Adrenal gland (tissue), 19 donors: ENCODE measurements at places on chromosomes 5 and 9. TPM values are rescaled to one million over a fixed set of nuclear protein-coding genes. Genes with fewer than 3 reads are reported as not detected.

DNA sequence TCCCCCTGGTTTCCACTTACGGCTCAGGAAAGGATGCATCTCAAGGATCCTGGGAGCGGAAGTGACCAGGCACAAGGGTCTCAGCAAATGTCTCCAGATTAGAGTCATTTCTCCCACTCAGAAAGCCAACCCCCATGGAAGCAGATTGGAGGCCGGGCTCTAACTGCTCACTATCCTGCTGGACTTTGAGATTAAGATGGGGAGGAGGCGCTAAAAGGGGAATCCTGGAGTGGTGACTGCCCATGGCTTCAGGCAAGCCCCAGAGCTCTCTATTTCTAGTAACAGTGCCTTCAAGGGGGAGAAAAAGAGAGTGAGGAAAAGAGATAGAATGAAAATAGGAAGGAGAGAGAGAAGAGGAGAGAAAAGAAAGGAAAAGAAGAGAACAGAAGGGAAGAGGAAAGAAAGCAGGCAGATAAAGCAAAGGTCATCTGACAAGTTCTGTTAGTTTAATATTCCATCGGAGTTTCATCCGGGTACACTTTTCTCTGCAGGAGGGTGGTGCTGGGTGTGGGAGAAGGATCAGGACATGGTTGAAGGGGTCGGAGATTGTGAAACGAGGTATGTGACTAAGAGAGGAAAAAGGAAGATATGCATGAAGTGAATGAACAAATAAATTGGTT is at the start of gene AGXT2:
Gene AGXT2, minus strand, starts transcription at position 165 of the 620 bp plus-strand sequence. Its CDS starts 57 bp downstream, at position 108.
- H3K27ac ChIP-seq: no peak within 1 kb of the TSS
- H3K4me1 ChIP-seq: no peaks in the 10 kb centered on the region

OR13F1 gene
- not detected for total RNA-seq

GRCh38 chr9:136508729-136509500 is 26.1 kb upstream of the SEC16A start:
- no peaks in the 10 kb centered on the region for H3K27me3 ChIP-seq
- DNase-seq: no peak
- H3K27ac ChIP-seq: no peak overlapping the region

GRCh38 chr9:5509573-5509972 is 758 bp upstream of the PDCD1LG2 start:
- no peaks in the 10 kb centered on the region for H3K36me3 ChIP-seq
- H3K4me1 ChIP-seq: no peaks in the 10 kb centered on the region
- no peak overlapping the region for H3K4me3 ChIP-seq
- DNase-seq: no peak

DNA sequence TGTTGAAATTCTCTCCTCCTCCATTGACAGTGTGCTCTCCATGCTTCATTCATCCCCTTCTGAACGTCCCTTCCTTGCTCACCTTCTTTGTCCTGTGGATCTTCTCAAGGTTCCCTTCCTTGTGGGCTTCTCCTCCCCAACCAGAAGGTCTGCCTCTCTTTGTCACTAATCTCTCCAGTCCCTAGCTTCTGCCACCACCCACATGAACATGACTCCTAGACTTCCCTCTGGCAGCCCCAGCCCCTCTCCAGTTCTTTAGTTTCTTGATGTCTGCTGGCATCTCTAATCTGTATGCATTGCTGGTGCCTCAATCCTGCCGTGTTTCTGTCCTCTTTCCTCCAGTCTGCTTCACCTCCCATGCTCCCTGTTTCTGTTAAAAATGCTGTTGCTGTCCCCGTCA is 79.3 kb downstream of the ARHGAP26 start:
- no peaks in the 10 kb centered on the region for H3K36me3 ChIP-seq
- no peak for DNase-seq
- no peaks in the 10 kb centered on the region for H3K27me3 ChIP-seq
- H3K4me3 ChIP-seq: no peak overlapping the region
- H3K4me1 ChIP-seq: peaks cover 51% of the 10 kb centered on the region

DNA sequence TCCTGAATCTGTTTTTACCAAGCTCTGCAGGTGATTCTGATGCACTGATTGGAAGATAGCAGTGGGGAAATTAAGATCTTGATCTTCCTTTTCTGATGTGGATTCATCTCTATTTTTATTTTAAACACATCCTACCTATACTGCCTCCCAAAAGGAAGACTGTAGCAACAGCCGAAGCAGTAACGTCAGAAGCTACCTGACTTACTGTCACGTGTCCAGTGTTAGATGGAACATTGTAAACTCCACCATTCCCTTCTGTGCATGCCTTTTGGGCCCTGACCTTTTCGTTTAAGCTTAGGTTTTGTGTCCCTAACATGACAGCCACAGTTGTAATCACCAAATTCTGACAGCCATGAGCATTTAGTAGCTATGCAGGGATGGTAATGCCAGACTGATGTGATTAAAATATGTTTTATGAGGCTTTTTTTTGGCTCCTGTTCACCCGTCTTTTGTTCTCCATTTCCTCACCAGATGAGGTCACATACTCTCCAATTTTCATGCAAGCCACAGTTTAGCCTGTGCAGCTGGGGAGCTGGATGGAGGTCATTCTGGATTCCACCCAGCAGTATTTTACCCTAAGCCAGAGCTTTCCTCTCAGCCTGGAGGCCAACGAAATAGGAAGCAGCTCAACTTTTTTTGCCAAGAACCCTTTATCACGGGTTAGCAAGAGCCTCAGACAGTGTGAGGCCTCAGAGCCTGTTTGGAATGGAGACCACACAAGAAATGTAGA is 15.6 kb upstream of the FOXD1 start:
- H3K27ac ChIP-seq: no peak overlapping the region
- no peaks in the 10 kb centered on the region for H3K27me3 ChIP-seq
- DNase-seq: no peak
- H3K4me1 ChIP-seq: no peaks in the 10 kb centered on the region
- no peak overlapping the region for H3K4me3 ChIP-seq

NOXA1 gene
- 9.1 TPM for total RNA-seq

DNA sequence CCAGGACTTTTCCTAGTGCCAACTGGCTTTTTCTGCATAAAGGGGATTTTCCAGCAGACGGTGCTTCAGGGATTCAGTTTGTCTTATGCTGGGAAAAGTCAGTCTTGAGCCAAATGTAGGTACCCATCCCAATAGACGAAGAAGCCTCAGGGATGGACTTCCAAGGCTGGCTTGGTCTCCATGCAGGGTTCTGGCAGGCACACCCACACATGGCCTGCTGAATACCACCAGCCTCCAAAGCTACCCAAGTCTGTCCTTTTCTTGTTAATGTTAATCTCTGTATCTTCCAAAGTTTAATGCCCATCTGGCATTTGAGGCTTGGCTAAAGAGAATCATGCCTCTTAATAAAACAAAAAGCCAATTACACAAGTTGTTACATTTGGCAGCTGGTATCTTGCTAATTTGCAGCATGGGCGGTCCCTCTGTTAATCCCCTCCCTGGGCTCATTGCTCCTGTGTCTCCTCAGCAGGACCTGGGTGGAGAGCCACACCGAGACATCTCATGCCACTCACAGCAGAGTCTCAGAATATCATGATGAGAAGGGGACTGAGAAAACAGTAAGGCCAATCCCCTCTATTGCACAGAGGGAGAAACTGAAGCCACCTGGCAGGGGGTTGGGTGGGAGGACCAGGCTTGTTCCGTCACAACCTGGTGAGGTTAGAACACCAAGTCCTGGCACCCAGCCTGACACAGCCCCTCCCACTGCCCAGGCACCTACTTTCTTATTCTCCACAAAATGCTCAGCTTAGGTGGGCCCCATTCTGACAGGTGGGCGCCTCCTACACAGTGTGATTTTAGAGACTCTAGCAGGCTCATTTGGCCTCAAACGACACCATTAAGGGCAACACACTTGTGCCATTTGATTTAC is 243.2 kb downstream of the FSTL4 start:
- H3K27me3 ChIP-seq: no peaks in the 10 kb centered on the region
- no peak overlapping the region for H3K27ac ChIP-seq
- H3K36me3 ChIP-seq: no peaks in the 10 kb centered on the region
- DNase-seq: no peak
- H3K4me1 ChIP-seq: no peaks in the 10 kb centered on the region

DNA sequence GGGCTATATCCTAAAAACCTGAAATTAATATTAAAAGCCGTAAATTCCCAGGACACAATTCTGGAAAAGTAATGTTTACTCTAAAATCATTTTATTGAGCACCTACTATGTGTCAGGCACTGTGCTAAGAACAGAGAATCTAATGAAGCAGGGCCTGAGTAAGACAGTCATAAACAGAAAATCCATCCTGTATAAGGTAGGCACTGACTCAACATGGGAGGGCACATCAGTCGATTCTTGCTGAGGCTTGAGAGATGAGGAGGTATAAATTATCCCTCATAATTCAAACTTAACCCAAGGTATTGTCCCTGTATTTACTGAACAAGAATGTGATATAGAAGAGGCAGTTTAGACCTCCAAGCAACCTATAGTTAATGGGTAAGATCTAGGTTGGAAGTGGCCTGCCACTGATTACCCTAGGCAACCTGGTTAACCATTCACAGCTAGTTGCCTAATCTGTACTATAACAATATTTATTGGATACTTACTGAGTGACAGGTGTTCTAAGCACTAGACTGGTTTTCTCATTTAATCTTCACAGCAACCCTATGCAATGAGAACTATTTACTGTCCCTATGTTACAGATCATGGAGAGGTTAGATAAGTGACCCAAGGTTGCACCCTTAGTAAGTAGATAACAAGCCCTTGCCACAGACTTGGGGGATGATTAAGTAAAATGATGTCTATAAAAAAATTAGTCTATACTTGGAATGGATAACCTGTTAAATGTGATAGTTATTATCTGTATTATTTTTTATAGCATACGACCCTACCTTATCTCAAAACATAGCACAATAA is 317.7 kb downstream of the PDE4D start:
- no peaks in the 10 kb centered on the region for H3K4me1 ChIP-seq
- no peak for DNase-seq
- no peaks in the 10 kb centered on the region for H3K36me3 ChIP-seq

NIPSNAP3A gene
- 32.3 TPM for total RNA-seq

DNA sequence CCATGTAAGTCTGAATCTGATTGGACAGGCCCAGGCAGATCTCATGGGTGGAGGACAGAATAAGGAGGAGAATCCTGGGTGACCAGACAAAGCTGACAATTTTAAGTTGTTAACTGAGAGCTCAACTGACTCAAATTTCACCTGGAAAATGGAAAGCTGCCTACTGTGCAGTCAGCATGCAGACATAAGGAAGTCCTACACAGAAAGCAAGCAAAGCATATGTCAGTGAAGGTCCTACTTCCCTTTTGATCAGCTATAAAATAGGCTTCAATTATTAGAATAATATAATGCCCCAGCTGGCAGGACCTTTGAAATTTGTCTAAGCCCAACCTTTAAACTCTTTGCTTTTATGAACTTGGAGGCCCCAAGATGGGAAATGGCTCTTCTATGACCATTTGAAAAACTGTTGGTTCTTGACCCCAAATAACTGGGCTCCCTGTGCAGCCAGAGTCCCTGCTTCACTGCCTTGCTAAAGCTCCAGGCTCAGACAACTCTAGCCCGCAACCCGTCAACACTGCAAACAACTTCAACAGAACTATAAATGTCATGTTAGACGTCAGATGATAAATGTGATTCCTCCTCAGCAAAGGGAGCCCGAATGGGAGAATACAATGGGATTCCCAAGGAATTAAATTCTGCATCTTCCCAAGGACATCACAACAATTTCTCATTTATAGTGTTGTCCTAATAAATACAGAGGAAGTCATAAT is 118.9 kb upstream of the ADRA1B start:
- no peaks in the 10 kb centered on the region for H3K4me1 ChIP-seq
- H3K27me3 ChIP-seq: no peaks in the 10 kb centered on the region
- no peak overlapping the region for H3K4me3 ChIP-seq

GRCh38 chr5:138549414-138549813 is 6.4 kb upstream of the ETF1 start:
- H3K27me3 ChIP-seq: no peaks in the 10 kb centered on the region
- no peak overlapping the region for H3K4me3 ChIP-seq
- peaks cover 20% of the 10 kb centered on the region for H3K4me1 ChIP-seq
- H3K36me3 ChIP-seq: no peaks in the 10 kb centered on the region
- H3K27ac ChIP-seq: no peak overlapping the region

DNA sequence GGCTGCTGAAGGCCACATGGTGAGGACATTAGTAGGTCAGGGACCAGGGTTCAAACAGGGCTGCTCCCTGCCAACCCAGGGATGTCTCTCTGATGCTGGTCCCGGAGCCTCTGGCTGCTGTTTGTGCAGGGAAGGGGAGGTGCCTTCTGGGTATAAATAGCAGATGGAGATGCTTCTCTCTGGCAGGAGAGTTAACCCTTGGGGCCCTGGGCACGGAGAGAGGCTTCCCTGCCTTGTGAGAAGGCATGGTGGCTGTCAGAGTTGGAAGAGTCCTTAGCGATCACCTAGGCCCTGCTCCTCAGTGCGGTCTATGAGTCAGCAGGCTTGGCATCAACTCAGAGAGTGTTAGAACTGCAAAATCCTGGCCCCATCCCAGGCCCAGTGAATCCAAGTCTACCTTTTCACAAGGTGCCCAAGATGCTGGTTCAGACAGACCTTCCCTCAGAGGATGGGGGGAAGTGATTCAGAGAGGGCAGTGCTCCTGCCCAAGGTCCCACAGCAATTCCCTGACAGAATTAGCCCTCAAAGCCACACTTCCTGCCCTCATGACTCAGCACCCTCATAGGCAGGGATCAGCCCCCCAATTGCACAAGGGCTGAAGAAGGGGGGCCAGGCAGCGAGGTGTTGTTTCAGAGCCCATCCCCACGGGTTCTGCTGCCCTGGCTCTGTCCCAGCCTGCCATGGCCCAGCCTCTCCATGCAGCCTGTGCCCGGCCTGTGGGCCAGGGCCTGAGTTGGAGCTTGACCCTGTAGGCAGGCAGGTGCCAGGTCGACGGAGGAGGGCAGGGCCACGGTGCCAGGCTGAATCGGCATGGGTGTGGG is 25.6 kb downstream of the CAMK2A start:
- DNase-seq: peak; percentile 68
- H3K27ac ChIP-seq: no peak overlapping the region
- no peaks in the 10 kb centered on the region for H3K4me1 ChIP-seq
- H3K4me3 ChIP-seq: no peak overlapping the region
- no peaks in the 10 kb centered on the region for H3K36me3 ChIP-seq

OSMR gene
- total RNA-seq: 52.3 TPM

DNA sequence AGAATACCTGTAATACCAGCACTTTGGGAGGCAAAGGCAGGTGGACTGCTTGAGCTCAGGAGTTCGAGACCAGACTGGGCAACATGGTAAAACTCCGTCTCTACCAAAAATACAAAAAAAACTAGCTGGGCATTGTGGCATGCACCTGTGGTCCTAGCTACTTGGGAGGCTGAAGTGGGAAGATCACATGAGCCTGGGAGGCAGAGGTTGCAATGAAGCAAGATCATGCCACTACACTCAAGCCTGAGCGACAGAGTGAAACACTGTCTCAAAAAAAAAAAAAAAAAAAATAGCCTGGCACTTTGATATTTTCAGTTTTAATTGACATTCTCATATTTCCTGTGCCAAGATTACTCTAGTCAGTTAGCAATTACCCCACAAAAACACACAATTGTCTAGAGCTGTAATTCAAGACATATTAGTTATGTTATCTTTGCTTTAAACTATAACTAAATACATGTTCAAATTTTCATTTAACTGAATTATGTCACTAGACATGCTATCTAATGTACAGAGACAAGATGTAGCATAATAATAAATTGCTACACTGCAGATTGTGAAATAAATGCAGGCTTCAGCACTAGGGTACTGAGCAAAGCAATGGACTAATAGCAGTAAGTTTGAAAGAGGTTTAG is 378.2 kb upstream of the GRAMD2B start:
- no peak overlapping the region for H3K4me3 ChIP-seq
- no peak overlapping the region for H3K27ac ChIP-seq
- H3K27me3 ChIP-seq: no peaks in the 10 kb centered on the region
- no peaks in the 10 kb centered on the region for H3K36me3 ChIP-seq
- no peak for DNase-seq
